ENCODE measurements at places on chromosomes 5 and 9.

DNA sequence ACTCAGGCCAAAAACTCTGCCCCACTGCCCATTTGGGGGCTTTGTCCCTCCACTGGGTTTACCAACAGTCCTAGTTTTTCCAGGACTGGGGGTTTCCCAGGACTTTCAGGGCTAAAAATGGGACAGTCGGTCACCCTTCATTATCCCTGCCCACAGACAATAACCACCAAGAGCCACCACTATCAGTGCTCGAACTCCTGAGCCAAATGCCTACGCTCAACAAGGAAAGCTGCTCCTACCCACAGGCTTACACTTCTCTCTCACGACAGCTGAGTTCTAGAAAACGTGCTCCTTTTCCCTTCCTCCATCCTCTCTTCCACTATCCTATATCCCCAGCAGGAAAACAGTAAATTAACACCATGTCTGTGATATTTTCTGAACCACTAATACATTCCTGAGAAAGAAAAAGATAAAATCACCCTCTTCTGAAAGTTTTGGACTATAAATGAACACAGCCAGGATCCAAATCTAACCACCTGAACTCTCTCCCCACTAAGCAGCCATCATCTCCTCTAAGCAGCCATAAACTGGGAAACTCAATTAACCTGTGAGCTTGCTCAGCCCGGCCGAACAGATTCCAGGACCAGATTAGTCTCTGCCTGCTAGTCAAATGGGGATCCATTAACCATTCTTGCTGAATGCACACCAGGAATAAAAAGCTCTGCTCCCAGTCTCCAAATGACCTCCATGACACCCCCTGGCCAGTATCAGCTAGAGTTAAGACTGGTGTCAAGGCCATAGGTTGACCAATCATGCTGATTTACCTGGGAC, 41.8 kb downstream of the KLHL3 start:
- no peak for DNase-seq

DNA sequence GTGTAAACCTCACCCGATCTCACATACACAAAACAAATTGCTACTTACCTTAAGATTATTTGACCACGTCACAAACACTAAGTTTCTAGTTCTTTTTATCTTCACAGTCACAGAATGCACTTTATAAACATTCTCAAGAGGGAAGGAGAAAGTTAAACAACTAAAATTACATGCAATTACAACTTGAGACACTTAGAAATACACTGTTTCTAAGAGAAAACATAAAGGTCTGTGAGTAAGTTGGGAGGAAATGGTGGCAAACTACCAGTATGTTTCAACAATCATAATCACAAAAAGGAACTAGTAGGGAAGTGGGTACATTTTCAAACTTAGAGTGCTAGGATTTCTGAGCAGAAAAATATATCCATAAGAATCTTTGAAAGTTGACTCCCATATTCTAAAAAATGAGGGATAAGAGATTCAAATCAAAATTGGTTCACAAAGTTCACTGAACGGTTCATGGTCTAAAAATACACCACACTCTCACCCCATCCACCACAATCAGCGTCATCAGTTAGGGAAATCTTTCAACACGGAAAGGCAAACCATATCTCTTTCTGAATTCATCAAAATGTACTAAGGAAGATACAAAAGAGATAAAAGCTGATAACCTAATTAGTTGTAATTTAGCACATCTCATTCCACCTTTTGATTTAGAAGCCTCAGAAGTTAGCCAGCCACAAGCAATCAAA, 182.6 kb downstream of the BNC2 start:
- no peak for DNase-seq

DNA sequence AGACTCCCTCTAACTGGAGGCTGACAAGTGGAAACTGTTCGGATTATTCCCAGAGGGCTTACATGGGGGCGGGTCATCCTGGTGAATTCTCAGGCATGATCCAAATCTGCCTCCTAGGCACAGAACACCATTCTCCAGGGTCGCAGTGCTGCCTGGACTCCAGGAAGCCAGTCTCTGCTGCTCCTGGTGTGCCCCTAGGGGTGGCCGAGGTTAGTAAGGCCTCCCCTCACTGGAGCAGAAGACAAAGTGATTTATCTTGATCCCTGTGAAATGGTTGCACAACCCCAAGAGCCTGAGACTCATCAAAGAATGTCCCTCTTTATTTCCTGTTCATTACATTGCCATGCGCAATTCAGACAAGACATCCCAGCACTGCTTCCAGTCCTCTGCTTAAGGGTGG, 17.1 kb downstream of the ADGRV1 start:
- no peak for DNase-seq

- no peak for DNase-seq
Observed at GRCh38 chr9:104071589-104071988, 22.5 kb upstream of the SMC2 start.

- DNase-seq: no peak
Observed at GRCh38 chr5:75037106-75037505, 15.3 kb downstream of the GCNT4 start.

DNA sequence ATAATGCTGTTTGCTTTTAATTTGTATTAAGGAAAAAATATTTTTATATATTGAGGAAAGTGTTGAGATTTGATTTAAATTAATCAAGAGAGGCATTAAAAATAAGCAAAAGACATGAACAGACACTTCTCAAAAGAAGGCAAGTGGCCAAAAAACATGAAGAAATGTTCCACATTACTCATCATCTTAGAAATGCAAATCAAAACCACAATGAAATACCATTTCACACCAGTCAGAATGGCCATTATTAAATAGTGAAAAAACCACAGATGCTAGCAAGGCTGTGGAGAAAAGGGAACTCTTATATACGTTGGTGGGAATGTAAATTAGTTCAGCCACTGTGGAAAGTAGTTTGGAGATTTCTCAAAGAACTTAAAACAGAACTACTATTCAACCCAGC, 45.9 kb downstream of the RANBP17 start:
- no peak for DNase-seq

DNA sequence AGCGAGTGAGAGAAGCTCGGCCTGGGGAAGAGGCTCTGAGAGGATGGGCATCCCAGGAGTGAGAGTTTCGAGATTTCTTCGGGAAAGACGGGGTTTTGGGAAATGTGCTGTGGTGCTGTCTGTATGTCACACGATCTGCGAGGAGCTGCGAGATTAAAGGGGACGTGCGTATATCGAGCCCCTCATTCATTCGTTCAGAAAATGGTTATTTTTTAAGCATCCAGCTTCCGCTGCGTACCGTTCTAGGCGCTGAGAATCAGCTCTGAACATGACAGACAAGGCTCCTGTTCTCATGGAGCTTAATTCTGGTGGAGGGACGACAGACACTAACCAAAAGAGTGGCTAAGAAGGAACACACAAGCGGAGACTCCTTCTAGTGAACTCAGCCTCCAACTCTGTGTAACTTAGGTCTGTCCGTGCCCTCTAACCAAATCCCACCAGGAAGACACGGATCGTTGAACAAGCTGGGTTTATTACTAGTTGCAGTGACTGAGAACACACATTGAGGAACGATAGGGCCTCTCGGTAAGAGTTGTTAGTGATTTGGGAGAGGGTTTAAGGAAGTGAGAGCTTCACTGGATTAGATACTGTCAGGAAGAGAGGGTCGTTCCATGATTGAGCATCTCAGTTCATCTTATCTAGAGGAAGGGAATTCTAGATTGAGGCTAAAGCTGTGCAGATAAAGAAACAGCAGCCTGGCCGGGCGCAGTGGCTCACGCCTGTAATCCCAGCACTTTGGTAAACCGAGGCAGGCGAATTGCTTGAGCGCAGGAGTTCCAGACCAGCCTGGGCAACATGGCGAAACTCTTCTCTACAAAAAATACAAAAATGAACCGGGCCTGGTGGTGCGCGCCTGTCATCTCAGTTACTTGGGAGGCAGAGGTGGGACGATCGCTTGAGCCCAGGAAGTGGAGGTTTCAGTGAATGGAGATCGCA, 1.0 kb upstream of the FBXW11 start:
- no peak for DNase-seq
